Right kidney (tissue), 9 donors: ENCODE measurements at places on chromosomes 4 and X.
A peak's percentile ranks its signal among the peaks of the same experiment; 100 is the strongest.

DNA sequence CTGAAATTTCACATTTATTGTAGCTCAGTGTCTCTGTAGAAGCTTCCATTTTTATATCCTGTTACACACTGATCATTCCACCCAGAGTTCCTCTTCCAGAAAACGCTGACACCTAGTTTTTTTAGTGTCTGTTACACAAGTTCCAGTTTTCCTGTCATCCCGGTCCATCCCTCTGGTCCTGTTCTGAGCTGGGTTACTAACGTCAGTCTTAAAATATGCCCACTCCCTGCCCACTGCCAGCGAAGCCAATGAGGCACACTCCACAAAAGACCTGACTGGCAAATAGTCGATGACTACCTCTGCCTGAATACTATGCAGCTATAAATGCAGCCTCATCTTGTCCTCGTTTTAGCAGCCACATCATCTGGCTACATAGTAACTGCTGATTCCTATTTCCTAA lies 30.9 kb upstream of the DDX3X start:
- DNase-seq, result no peak

GRCh38 chrX:18278449-18278848 lies 57.8 kb upstream of the BEND2 start:
- no peak for DNase-seq

GRCh38 chrX:94751611-94752010 lies 1077.6 kb downstream of the FAM133A start:
- no peak for DNase-seq

DNA sequence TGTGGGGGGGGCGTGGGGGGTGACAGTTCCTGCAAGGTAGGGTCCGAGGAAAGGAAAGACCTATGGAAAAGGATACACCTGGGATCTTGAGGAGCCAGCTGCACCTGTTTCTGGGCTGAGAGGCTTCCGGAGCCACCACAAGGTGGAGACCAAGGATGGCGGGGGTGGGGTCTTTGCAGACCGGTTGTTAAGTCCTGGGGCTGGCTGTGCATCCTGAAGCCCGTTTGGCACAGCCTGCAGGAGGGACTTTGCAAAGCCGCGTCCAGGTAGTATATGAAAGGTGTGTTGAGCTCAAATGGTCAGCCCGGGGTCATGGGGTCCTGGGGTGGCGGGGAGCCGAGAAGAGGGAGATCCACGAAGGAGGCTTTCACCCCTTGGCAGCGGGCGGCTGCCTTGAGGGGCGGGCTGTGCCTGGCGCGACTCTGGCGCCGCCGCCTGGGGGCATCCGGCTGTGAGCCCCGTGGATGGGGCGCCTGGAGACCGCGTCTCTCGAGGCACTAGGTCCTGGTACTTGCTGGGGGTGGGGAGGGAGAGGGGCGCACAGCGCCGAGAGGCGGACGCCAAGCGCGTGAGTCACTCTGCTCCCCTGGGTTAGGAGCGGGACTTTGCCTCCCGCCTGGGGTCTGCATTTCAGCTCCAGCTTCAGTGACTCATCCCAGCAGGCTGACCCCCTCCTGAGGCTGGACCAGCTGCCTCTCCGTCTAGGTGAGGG lies 58.2 kb upstream of the DYNLT3 start:
- peak; percentile 42 for DNase-seq

DNA sequence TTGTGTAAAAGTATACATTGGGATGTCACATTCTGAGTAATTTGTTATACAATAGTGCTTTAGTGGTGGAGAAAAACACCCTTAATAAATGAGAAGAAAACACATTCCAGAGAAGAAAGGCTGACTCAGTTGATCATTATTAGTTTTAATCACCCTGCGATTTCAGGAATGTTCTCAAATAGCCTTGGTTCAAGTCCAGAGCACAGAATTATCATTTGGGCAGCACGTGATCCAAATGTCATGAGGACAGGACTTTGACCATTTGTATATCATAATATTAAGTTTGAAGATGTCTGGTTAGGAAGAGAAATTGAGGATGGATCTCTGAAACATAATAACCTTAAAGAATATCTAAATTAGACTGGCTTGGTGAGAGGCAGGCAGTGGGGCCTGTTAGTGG lies 1434.3 kb upstream of the TENM3 start:
- no peak for DNase-seq

GRCh38 chr4:186485150-186485549 lies 70.2 kb downstream of the MTNR1A start:
- no peak for DNase-seq

- DNase-seq, result no peak
These were observed 13.1 kb upstream of the KLHL13 start for GRCh38 chrX:118129681-118130080.

GRCh38 chrX:625137-625691 lies 5.4 kb upstream of the SHOX start:
- DNase-seq, result no peak

DNA sequence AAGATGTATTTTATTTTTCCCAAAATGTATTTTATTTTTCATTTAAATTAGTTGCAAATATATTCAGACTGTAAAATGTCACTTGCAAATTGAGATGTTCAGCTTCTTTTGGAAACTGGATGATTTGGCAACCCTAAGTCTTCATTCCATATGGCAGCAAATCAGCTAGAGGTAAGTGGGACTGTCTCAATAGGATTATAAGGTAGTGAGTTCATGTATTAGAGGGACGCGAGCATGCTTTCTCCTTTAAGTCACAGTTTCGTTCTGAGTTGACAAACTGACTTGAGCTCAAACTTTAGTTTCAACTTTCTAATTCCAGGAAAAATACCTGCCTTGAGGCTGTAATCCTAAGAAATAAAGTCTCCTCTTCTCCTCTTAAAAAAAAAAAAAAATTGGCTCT lies 44.2 kb upstream of the TMEM131L start:
- DNase-seq, result no peak

DNA sequence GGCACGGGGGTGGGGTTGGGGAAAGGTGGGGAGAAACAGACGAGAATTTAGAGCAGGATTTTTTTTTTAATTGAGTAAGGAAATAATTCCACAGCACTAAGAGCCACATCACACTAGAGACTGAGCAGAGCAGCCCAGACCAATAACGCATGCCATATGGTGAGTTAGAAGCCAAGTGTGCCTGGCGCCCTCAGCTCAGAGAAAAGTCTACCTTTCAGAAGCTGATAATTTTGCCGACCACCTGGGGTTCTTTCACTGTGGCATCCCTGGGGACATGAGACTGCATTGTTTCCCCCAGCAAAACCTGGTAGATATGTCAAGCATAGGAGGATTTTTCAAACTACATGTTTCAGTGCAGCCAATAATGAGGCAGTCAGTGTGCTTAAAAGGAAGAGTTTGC lies 516.8 kb downstream of the SMARCA1 start:
- no peak for DNase-seq

- no peak for DNase-seq
These were observed 27.7 kb downstream of the PDGFRA start for GRCh38 chr4:54256491-54257486.

DNA sequence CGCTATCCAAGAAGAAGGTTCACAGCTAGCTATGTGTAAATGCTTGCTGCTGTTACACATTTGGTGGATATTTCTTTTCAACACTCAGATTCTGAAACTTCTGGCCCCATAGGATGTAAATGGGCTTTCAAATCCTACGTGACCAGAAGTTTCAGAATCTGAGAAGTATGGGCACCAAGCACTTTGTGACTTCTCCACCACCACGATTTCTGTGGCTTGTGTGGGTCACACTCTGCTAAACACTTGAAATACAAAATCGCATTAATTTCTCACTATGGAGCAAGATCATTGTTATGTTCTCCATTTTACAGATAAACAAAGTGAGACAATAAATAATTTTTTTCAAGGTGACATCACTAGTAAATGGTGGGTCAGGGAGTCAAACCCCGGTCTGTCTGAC lies 259.4 kb upstream of the JADE1 start:
- DNase-seq, result no peak

GRCh38 chrX:1468250-1468772 lies 15.6 kb upstream of the ASMTL start:
- no peak for DNase-seq

DNA sequence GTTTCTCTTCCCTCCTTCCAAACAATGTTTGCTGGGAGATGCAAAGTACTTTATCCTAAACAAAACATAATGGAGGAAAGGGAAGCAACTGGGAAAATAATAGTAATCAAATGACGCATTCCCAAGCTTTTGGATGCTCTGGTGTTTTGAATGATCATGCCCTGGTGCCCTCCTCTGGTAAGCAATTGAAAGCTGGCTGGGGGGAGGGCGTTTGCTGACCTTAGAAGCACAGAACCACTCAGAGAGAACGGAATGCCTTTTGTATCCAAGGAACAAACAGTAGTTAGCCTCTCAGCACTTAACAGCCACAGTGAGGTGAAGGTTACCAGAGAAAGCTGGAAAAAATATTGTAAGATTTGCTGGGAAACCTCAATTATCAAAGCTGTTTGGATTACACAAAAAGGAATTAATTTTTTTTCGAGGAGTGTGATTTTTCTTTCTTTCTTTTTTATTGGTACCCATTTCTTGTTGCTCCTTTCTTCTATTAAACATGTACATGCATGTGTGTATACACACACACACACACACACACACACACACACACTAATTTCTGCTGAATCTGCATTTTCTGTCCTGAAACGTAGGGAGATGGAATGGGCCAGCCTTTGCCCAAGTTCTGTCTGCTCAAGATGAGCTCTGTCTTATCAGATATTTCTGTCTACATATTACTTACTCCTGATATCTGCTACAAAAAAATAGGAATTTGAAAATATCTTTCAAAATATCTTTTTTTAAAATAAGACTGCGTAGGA lies 155.8 kb upstream of the IGFBP7 start:
- DNase-seq, result no peak

DNA sequence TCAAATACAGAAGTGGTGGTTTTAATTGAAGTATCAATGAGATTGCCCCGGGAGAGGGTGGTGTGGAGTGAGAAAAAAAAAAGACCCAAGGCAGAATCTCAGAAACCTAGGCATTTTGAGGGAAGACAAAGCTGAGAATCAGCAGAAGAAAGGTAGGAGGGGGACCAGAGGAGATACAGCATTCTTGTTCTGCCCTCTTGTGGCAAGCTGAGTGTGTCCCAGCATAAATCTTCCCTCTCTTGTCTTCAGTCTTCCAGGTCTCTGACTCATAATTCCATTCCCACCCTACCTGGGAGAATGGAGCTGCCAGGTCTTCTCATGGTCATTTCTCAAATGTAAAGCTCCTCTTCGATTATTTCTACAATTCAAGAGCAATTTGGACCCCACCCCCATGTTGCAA lies 32.7 kb upstream of the MAGED1 start:
- no peak for DNase-seq

DNA sequence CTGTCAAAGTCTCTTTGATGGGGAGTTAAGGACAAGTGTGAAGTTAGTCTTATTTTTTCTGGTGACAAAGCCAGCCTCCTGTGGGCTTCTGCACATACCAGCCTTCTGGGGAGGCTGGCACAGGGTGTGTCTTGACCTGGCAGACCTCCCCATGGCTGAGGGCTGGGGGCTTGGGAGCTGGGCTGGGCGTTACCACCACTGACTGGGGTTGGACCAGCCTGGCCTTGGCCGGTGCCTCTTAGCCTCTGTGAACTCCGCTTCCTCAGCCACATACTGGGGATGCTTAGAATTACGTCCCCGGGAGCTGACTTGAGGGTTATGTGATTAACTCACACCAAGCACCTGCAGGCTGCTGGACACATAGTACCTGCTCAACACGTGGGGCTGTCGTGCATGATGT lies 14.0 kb downstream of the SH3TC1 start:
- no peak for DNase-seq

GRCh38 chr4:147782087-147782781 lies 50.3 kb downstream of the ARHGAP10 start:
- no peak for DNase-seq

GRCh38 chrX:34900691-34901090 lies 41.9 kb upstream of the FAM47B start:
- DNase-seq, result no peak

- no peak for DNase-seq
These were observed 30.5 kb downstream of the NELFA start for GRCh38 chr4:1978226-1978625.

DNA sequence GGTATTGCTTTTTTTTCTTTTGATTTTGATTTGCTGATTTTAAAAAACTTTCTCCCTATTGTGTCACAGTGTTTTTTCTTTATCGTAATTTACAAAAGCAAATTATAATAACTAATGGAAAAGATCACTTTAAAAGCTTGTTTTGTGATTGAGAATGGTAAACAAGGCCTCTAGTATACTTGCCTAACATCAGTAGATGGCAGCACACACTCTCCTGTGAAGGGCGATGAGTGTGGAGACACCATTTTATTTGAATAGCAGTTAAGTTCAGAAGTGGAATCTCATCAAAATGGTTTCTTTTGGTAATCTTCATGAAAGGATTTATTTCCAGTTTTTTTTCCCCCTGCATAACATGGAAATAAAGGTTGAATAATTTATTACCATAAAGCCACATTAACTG lies 72.3 kb downstream of the PAK3 start:
- no peak for DNase-seq

GRCh38 chrX:13685126-13685763 lies 3.7 kb upstream of the RAB9A start:
- DNase-seq, result no peak

GRCh38 chrX:4710618-4711433 lies 997.4 kb upstream of the PRKX start:
- DNase-seq, result no peak

- no peak for DNase-seq
These were observed 251.7 kb upstream of the ANKRD50 start for GRCh38 chr4:124964251-124964650.

- DNase-seq, result peak; percentile 29
These were observed 31.8 kb downstream of the CPLX1 start for GRCh38 chr4:793941-794621.

GRCh38 chrX:17919896-17920446 lies 58.9 kb upstream of the RAI2 start:
- DNase-seq, result no peak

- no peak for DNase-seq
These were observed 426.8 kb upstream of the CNKSR2 start for GRCh38 chrX:20947411-20947912.

DNA sequence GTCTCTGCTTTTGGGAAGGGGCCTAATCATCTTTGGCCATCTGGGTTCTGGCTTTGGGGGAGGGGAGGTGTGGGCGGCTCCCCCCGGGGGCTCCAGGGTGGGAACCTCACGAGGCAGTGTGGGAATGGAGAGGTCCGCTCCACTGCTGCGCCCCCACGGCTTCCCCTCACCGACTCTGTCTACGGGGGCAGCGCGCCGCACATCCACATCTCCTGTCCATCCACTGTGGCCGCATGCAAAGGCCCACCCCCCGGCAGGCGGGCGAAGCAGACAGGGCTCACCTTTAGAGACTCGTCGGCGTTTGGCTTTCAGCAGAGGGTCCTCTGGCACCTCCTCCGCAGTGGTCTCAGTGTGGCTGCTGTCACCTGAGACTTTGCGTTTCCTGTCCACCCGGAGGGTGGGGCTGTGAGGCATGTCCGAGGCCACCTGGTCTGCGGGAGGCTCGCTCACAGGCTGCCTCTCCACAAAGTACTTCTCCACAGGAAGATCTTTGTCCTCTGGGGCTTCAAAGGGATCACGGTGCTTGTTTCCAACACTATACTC lies 33.6 kb downstream of the BCOR start:
- DNase-seq, result peak; percentile 12
